Right atrium auricular region (tissue), 2 donors: ENCODE measurements at places on chromosomes 3 and 15.

- DNase-seq, result peak; percentile 43
Observed at GRCh38 chr3:127263586-127264231, 24.1 kb downstream of the PRR20G start.

GRCh38 chr3:124779751-124780191, 49.5 kb downstream of the UMPS start:
- DNase-seq, result no peak

DNA sequence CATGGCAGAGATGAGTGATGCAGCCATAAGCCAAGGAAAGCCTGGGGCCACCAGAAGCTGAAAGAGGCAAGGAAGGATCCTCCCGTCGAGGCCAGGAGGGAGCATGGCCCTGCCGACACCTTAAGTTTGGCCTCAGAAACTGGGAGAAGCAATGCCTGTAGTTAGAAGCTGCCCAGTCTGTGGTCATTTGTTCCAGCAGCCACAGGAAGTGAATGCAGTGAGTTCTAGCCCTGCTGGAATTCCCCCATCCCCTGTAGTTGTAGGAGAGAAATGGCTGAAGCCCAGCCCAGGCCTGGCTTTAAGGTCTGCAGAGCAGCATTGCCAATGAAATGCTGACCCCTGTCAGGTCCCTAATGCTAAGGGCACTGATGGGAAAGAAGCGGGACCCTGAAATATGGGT, 12.2 kb upstream of the CHSY1 start:
- DNase-seq, result no peak

- DNase-seq, result no peak
Observed at GRCh38 chr3:188673646-188674186, 498.1 kb upstream of the TPRG1 start.

- no peak for DNase-seq
Observed at GRCh38 chr15:70299931-70300869, 202.5 kb upstream of the TLE3 start.

GRCh38 chr3:28476764-28477163, 128.1 kb upstream of the AZI2 start:
- DNase-seq, result no peak

GRCh38 chr15:51023499-51023898, 71.2 kb downstream of the TNFAIP8L3 start:
- no peak for DNase-seq

- DNase-seq, result no peak
Observed at GRCh38 chr3:119779731-119780383, 2.0 kb upstream of the NR1I2 start.
